ENCODE measurements at places on chromosomes 4 and X.

DNA sequence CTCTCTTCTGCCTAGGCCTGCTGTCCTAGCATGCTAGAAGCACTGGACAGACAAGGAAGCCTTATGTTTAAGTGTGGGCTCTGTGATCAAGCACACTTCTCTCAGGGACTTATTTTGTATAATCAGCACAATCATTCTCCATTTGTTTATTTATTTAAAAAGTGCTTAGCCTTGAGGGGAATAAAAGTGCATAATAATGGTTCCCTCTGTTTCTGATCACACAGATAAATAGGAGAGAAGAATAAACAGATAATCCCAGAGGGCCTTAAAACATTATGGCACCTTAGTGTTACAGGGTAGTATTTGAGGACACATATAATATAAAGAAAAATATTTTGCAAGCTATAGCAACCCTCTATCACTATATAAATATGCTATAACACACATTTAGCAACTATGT is 146.5 kb downstream of the UNC5C start:
- no peaks in the 10 kb centered on the region for H3K27me3 ChIP-seq
- H3K27ac ChIP-seq, result no peak overlapping the region
- no peak overlapping the region for H3K4me3 ChIP-seq
- no peak for DNase-seq
- H3K4me1 ChIP-seq, result no peaks in the 10 kb centered on the region

DNA sequence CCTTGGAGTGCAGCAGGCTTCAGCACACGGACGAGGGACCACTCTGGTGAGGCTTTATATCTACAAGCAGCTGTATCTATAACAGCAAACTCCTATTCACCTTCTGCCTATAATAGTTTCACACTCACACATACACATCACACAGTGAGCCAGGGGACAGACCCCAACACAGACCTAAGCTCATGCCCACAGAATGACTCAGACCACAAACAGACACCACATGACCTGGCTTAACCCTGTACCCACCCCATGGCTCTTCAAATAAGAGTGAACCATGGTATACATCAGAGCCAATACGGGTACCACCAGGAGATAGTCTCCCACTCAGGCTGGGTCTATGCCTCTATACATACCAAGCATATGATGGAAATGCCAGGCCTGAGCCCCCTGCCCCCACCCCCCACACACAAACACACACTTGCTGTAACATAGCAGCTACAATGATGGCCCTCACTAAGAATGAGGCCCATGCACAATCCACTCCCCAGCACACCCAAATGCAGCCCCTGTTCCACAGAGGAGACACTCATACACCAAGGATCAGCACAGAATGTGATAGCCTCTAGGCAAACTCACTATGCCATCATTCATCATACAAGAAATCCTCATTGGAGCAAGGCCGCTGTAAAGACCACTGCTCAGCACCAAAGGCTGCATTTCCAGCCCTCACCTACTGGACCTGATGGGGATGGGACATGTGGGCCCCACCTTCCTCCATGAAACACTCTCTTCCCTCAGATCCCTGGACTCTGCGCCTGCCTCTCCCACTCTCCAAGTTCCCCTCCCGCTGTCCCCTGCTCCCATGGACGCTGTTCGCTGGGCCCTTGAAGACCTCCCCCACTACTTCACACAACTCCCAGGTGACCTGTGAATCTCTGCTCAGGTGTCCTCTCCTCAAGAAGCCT is 62.1 kb upstream of the XIAP start:
- no peaks in the 10 kb centered on the region for H3K36me3 ChIP-seq
- no peak overlapping the region for H3K27ac ChIP-seq

- peaks cover 7% of the 10 kb centered on the region for H3K4me1 ChIP-seq
- H3K27me3 ChIP-seq, result no peaks in the 10 kb centered on the region
- H3K4me3 ChIP-seq, result no peak overlapping the region
- H3K27ac ChIP-seq, result no peak overlapping the region
- no peaks in the 10 kb centered on the region for H3K36me3 ChIP-seq
These were observed 41.1 kb downstream of the PPP3CA start for GRCh38 chr4:101306225-101306624.

GRCh38 chr4:105637408-105638176 is 70.9 kb downstream of the INTS12 start:
- no peak for DNase-seq
- no peaks in the 10 kb centered on the region for H3K4me1 ChIP-seq
- H3K27ac ChIP-seq, result no peak overlapping the region
- H3K27me3 ChIP-seq, result no peaks in the 10 kb centered on the region
- no peaks in the 10 kb centered on the region for H3K36me3 ChIP-seq

- no peaks in the 10 kb centered on the region for H3K4me1 ChIP-seq
- no peaks in the 10 kb centered on the region for H3K27me3 ChIP-seq
- H3K27ac ChIP-seq, result no peak overlapping the region
- H3K36me3 ChIP-seq, result no peaks in the 10 kb centered on the region
These were observed 329.5 kb upstream of the ZFP42 start for GRCh38 chr4:187666034-187666433.

DNA sequence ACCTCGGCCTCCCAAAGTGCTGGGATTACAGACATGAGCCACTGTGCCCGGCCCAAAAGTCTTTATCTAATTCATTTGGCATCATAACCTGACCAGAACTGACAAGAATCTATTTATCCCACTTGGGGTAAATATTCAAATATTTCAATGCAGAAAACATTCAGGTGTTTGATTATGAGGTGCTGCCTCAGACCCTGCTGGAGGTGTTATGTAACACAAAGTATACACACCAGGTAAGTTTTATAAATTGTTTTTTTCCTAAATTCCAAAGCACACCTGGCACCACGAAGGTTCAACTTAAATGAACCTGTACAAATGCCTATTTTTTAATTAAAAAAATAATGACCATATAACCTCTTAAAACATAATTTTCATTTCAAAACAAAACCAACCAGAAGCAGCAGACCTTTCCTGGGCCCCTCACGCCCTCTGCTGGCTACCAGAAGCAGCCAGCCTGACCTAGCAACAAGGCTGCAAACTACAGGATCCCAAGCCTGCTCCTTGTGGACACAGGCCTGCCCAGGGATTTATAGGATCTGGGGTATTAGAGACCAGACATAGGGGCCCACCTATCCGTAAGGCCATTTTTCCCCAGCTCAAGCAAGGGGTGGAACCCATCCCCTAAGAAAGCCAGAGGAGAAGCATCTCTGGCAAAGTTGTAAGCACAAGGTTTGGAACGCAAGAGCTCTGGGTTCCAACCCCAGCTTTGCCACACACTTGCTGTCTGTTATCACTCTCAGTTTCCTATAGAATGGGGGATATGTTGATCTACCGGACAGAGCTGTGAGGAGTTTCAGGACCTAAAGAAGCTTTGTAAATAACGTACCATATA is 11.7 kb downstream of the OTUD5 start:
- peak; percentile 56 for DNase-seq
- H3K4me1 ChIP-seq, result no peaks in the 10 kb centered on the region
- no peak overlapping the region for H3K4me3 ChIP-seq
- H3K36me3 ChIP-seq, result no peaks in the 10 kb centered on the region

DNA sequence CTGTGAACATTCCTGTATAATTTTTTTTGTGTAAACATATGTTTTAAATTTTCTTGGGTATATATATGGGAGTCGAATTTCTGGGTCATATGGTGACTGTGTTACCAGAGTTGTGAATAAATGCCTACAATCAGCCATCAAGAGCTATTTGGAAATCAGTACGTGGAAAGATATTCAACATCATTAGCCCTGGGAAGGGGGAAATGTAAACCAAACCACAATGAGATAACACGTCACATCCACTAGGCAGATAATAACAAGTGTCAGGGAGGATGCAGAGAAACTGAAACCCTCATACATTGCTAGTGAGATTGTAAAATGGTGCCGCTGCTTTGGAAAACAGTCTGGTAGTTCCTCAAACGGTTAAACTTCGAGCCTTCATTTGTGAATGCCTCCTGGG is 43.9 kb downstream of the LUZP4 start:
- H3K27me3 ChIP-seq, result no peaks in the 10 kb centered on the region
- no peak for DNase-seq
- no peaks in the 10 kb centered on the region for H3K36me3 ChIP-seq
